ENCODE measurements at places on chromosomes 1 and 21.

- no peak for DNase-seq
These were observed 3.0 kb downstream of the TFF1 start for GRCh38 chr21:42363312-42363711.

DNA sequence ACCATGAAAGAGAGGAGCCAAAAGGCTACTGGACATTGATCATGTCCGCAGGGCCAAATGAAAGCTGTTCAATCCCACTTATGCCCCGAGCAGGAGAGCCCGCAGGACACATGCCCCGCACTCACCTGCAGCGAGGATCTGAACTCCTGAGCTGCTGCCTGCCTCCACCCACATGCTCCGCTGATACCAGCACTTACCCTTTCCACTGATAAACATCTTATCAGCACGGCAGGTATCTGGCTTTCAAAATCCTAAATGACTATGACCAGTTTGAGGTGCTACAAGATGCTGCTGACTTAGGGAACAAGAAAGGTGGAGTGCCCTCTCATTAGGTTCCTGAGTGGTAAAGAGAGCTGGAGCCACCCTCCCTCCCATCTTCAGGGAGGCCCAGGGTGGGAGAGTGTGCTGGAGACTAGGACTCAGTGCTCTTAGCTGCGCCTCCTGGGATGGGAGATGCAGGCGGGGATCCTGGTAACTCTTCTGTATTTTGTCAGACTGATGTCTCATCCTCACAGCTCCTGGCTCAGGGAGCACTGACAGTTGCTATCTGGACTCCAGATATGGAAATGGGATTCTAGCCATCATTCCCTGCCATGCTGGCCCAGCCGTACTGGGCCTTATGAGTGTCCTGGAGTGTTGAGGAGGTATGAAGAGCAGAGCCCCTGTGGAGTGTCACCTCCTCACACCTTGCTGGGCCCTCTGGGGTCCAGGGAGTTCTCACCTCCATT, 86.4 kb upstream of the F3 start:
- DNase-seq, result no peak

- no peak for DNase-seq
These were observed 8.6 kb upstream of the MRPL39 start for GRCh38 chr21:25615880-25616279.

DNA sequence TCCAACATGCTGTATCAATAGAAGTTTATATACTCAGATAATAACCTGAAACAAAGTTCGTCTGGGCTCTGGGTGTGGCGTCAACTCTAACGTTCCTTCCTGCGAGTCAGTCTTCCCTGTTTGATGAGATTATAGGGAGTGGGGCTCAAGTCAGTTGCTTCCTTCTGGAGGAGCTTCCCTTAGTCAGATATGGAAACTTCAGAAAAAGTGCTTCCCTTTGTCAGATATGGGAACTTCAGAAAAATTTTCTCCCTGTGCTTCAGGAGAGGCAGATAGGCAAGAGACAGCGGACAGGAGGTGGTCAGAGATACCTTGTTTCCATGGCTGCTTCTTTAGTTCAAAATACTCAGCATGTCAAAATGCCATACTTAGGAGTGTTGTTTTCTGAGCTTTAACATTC, 51.1 kb upstream of the PRDX6 start:
- no peak for DNase-seq

- DNase-seq, result no peak
These were observed 722 bp upstream of the SLC19A2 start for GRCh38 chr1:169486281-169487051.

GRCh38 chr1:169200319-169200718, 93.8 kb downstream of the ATP1B1 start:
- DNase-seq, result no peak

- DNase-seq, result no peak
These were observed 1.7 kb upstream of the ANGPTL7 start for GRCh38 chr1:11187494-11187893.

DNA sequence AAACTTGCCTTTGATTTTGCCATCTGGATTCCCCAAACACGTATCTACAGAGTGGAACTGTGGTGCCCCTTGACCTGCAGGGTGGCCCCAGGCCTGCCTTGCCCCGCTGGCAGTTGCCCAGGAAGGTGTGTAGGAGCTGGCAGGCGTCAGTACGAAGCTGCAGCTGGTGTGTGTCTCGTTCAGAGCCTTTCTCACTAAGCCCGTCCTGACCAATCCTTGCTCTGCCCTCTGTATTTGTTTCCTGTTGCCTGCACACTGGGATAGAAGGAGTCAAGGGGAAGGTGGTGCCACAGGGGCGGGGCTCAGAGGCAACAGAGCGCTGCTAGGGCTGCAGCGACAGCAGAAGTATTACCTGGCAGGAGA, 5.2 kb upstream of the VSIG8 start:
- no peak for DNase-seq

- DNase-seq, result no peak
These were observed 27.7 kb upstream of the HAO2 start for GRCh38 chr1:119340861-119341261.

All from activated T-helper 1 cell treated with anti-CD3 and anti-CD28 coated beads, Interleukin-2, amount 50 U/mL, for 16 hours (primary cell).